ENCODE measurements at places on chromosomes 2 and 18.

DNA sequence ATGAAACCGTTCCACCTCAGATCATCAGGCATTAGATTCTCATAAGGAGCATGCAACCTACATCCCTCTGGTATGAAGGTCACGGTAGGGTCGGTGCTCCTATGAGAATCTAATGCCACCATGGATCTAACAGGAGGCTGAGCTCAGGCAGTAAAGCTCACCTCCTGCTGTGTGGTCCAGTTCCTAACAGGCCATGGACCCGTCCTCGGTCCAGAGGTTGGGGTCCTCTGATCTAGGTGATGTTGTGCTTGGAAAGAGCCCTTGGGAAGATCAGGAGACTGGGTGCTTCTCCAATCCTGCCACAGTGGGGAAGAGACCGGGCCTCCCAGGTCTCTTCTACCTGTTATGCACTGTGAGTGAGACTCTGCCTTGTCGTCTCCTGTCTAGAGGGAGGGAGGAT lies 104.6 kb downstream of the ACKR3 start:
- peaks cover 10% of the 10 kb centered on the region for H3K4me1 ChIP-seq
- no peaks in the 10 kb centered on the region for H3K27me3 ChIP-seq
- peak; percentile 81 for DNase-seq
- no peaks in the 10 kb centered on the region for H3K36me3 ChIP-seq
- no peak overlapping the region for H3K4me3 ChIP-seq

DNA sequence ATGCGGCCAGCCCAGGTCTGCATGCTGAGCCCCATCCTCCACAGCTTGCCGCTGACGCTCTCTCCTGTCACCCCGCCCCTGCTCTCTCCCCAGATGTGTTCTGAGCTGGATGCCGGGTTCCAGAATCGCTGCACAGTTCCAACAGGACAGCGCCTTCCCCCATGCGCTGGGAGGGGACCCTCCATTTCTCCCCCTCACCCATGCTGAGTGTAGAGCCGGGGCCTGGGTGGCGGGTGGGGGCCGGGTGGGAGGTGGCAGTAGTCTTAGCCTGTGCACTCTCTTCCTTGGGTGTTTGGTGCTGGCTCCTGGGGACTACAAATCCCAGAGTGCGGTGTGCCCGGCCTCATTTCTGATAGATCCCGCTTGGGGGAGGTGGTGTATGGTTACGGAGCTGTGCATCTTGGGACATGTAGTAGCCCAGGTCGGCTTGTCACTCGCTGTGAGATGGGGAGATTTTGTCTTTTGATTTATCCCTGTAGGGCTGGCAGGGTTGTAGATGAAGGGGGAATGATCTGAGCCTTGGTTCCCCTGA lies 6.8 kb downstream of the DNAJB2 start:
- no peaks in the 10 kb centered on the region for H3K27me3 ChIP-seq
- peaks cover 53% of the 10 kb centered on the region for H3K4me1 ChIP-seq
- peaks cover 23% of the 10 kb centered on the region for H3K36me3 ChIP-seq
- H3K4me3 ChIP-seq, result no peak overlapping the region
- no peak for DNase-seq
- peak overlapping the region; percentile 52 for H3K27ac ChIP-seq

DNA sequence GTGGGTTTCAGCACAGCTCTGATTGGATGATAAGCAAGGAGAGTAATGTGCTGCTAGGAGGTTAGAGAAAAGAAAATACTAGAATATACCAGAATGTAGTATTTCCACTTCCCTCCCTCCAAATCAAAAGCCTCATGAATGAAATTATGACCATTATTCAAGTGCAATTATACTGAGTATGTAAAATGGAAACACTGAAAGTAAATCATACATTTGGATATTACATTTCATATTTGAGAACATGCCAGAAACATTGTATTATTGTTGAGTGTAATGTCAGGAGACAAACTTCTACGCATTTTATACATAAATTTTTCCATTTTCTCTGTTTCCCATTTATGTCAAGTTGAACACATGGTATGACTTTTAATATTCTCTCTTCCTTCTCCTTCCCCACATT lies 942 bp upstream of the CETN1 start:
- H3K4me1 ChIP-seq, result peaks cover 35% of the 10 kb centered on the region
- H3K4me3 ChIP-seq, result no peak overlapping the region
- no peak for DNase-seq
- no peaks in the 10 kb centered on the region for H3K36me3 ChIP-seq
- H3K27me3 ChIP-seq, result no peaks in the 10 kb centered on the region
- H3K27ac ChIP-seq, result no peak overlapping the region

DNA sequence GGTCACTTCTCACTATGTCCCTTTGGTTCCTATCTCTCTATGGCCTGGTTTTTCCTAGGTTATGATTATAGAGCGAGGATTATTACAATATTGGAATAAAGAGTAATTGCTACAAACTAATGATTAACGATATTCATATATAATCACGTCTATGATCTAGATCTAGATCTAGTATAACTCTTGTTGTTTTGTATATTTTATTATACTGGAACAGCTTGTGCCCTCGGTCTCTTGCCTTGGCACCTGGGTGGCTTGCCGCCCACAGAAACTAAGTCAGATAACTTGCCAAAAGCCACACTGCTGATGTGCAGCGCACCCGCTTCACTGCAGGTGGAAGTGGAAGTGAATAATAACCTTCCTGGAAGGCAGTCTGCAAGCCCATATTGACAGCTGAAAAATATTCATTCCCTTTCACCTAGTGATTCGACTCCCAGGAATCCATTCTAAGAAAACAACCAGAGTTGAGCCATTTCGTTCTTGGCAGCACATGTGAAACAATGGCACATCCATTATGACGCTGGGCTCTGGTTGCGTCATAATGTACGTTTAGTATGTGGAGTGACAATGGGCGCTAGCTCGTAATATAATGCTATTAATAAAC lies 725 bp upstream of the ANKRD53 start:
- H3K27ac ChIP-seq, result peak overlapping the region; percentile 87
- DNase-seq, result peak; percentile 90
- peak overlapping the region; percentile 63 for H3K4me3 ChIP-seq
- peaks cover 27% of the 10 kb centered on the region for H3K4me1 ChIP-seq
- H3K27me3 ChIP-seq, result no peaks in the 10 kb centered on the region

- H3K27ac ChIP-seq, result no peak overlapping the region
- DNase-seq, result no peak
- no peak overlapping the region for H3K4me3 ChIP-seq
- H3K36me3 ChIP-seq, result no peaks in the 10 kb centered on the region
- H3K27me3 ChIP-seq, result no peaks in the 10 kb centered on the region
Observed at GRCh38 chr2:51213826-51214225, 181.9 kb upstream of the NRXN1 start.

- no peak overlapping the region for H3K27ac ChIP-seq
- H3K36me3 ChIP-seq, result no peaks in the 10 kb centered on the region
- no peaks in the 10 kb centered on the region for H3K4me1 ChIP-seq
- no peak for DNase-seq
Observed at GRCh38 chr2:19545507-19545906, 187.1 kb upstream of the OSR1 start.

- H3K4me1 ChIP-seq, result peaks cover 26% of the 10 kb centered on the region
- no peaks in the 10 kb centered on the region for H3K27me3 ChIP-seq
- no peaks in the 10 kb centered on the region for H3K36me3 ChIP-seq
- DNase-seq, result no peak
- no peak overlapping the region for H3K4me3 ChIP-seq
- peak overlapping the region; percentile 46 for H3K27ac ChIP-seq
Observed at GRCh38 chr2:99636144-99637034, 146.6 kb upstream of the REV1 start.

Measured in esophagus muscularis mucosa (tissue), 4 donors.